Foreskin keratinocyte (primary cell): ENCODE measurements at places on chromosomes 12 and 14.
A peak's percentile ranks its signal among the peaks of the same experiment; 100 is the strongest.

GRCh38 chr12:71208053-71208685 lies 50.4 kb upstream of the TSPAN8 start:
- DNase-seq, result no peak

- no peak for DNase-seq
These were observed at the start of gene C14orf39 for GRCh38 chr14:60485598-60486251. Gene C14orf39 (minus strand): TSS chr14:60486063. CDS start chr14:60485078, 985 bp downstream.

DNA sequence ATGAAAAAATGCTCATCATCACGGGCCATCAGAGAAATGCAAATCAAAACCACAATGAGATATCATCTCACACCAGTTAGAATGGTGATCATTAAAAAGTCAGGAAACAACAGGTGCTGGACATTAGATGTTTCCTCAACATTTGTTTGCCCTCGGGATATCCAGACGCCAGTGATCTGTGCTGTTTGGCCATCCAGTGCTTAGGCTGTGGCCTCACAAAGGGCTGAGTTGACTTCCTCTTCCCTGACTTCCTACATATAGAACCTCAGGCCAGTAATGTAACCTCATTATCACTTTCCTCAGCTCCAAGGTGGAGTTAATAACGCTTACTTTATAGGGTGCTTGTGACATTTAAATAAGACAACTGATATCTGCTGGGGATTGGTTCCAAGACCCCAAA lies 51.8 kb downstream of the SLC15A5 start:
- DNase-seq, result no peak

DNA sequence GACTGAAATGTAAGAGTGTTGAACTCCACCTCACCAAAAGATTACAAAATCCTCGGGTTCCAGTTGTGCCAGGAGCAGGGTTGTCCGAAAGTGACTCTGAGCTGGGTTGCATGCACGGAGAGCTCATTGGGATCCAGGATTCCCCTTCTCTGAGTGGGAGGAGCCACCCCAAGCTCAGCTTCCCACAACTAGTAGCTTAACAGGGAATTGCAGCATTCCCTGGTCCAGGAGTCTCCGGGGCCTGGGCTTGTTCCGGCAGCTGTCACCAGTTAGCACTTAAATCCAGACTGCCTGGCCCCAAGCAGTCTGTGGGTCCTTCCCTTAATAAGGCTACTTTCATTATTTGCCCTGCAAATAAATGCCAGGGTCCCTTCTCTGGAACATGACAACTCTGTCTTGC lies 50.1 kb downstream of the CD9 start:
- DNase-seq, result no peak

DNA sequence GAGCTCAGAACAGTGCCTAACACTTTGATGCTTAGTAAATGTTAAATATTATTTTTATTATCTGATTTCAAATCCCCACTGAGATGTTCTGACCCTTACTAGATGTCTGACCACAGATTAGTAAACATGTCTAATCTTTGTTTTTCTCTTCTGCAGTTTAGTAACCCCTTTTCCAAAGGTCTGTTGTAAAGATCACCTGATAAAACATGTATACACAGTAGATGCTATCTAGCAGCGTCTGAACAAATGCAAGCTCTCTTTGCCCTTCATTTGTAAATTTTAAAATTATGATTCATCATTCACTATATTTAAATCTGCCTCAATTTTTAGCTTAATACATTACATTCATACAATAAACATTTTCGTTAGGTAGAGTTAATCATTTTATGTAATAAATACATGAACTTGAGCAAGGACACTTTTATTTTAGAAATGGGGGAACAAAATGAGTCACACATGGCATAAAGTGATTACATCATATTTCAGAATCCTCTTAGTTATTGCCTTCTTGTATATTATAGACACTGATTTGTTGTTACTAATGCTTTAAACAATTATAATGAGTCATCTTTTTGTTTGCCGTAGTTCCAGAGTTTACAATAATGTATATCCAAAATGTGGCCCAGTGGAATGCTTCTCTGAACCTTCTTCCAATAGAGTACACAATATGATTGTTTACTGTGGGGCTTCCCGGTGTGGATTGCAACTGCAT lies 1.7 kb upstream of the OR4K5 start:
- no peak for DNase-seq

DNA sequence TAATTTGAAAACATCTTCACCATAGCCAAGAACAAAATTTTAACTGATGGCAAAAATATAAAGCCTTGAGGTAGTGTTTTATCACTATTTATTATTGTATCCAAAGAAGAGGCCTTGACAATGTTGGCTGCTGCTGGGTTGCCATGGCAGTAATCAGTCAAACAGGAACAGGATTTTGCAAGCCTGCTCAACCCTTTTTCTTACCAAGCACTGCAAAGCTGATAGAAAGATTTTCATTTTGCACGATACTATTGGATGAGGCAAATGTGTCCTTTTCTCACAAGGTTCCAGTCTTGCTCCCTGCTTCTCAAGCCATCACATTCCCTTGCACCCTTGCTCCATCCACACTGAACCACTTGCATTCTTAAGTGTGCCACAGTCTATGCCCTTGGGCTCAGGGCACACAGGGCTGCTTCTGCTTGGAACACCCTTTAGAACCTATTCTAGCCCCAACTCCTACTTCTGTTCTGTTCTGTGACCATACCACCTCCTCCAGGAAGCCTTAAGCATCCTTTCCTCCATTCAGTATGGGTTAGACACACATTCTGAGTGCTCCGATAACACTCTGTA lies 76.5 kb upstream of the AMIGO2 start:
- peak; percentile 6 for DNase-seq

- DNase-seq, result no peak
These were observed 122.8 kb downstream of the PRMT8 start for GRCh38 chr12:3613641-3614395.

DNA sequence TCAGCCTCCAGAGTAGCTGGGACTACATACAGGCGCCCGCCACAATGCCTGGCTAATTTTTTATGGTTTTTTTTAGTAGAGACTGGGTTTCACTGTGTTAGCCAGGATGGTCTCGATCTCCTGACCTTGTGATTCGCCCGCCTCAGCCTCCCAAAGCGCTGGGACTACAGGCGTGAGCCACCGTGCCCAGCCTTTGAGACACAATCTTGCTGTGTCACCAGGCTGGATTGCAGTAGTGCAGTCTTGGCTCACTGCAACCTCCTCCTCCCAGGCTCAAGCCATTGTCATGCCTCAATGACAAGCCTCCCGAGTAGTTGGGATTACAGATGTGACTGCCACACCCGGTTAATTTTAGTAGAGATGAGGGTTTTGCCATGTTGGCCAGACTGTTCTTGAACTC lies 21.3 kb upstream of the STRN3 start:
- no peak for DNase-seq

- no peak for DNase-seq
These were observed 26.5 kb downstream of the PPP1R13B start for GRCh38 chr14:103820908-103821307.

GRCh38 chr12:77724367-77724957 lies 106.2 kb upstream of the NAV3 start:
- no peak for DNase-seq

DNA sequence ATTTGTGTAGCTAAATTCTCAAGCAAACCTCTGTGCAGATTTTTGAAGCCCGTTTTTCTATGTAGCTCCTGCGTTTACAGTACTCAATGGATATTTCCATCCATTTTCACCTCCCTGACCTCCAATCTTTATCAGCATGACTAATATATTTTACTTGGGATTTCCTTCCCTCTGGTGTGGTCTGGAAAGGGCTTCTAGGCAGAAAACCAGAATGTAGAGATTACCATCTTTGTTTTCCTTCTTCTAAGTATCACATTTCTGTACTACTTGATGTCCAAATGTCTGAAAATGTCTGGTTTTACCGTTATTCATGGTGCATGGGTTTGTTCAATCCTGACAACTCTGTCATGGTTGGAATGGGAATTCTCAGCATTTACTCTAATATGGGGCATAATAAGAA lies 907.6 kb upstream of the FLRT2 start:
- DNase-seq, result no peak

- peak; percentile 96 for DNase-seq
These were observed at the start of gene RHEBL1 for GRCh38 chr12:49069507-49070346. Gene RHEBL1 (minus strand): TSS chr12:49069979. CDS start chr12:49069785, 194 bp downstream.

- no peak for DNase-seq
These were observed 175.7 kb upstream of the FBXO33 start for GRCh38 chr14:39607978-39608377.
